ENCODE measurements at places on chromosomes 3 and 15. TPM values are rescaled to one million over a fixed set of nuclear protein-coding genes. Genes with fewer than 3 reads are reported as not detected.
A peak's percentile ranks its signal among the peaks of the same experiment; 100 is the strongest.

Gene ZNF710
- 33.0 TPM for total RNA-seq

Gene REC114
- total RNA-seq = not detected

Gene VPS18
- 29.0 TPM for total RNA-seq

Gene GPR62
- total RNA-seq = 0.40 TPM

Gene SLC15A2
- 2.1 TPM for total RNA-seq

Gene CKMT1B
- 0.73 TPM for total RNA-seq

Gene AMIGO3
- 1.3 TPM for total RNA-seq

DNA sequence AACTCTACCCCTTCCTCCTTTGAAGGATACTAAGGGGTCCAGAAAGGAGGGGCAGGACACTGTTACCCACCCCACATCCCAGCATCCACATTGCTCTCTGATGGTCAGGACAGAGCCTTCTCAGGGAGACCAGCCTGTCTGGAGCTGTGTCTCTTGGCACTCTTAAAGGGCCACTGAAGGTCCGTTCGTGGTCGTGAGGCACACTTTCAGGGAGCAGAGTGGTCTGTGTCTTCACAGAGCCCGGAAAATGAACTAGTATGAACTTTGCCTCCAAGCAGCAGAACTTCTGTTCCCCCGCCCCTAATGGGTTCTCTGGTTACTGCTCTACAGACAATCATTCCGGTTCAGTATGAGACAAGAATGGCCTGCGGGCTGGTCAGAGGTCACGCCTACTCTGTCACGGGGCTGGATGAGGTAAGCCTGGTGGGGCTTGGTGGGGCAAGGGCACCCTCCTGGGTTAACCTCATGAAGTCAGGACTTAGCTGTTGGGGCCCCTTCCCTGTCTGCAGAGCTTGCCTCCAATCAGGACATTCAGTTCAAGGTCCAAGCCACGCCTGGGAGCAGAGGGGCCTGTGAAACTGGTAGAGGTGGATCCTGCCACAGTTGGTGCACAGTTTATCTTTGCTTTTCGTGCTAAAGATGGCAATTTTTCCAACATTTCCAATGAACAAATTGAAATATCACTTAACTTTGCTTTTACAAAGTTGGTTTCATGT lies 33.2 kb downstream of the CAPN3 start:
- H3K4me1 ChIP-seq = no peaks in the 10 kb centered on the region
- H3K4me3 ChIP-seq = no peak overlapping the region
- H3K36me3 ChIP-seq = no peaks in the 10 kb centered on the region
- no peak for DNase-seq
- H3K27me3 ChIP-seq = no peaks in the 10 kb centered on the region

- no peak overlapping the region for H3K4me3 ChIP-seq
- H3K27me3 ChIP-seq = no peaks in the 10 kb centered on the region
- H3K27ac ChIP-seq = no peak overlapping the region
- no peaks in the 10 kb centered on the region for H3K36me3 ChIP-seq
Observed at GRCh38 chr3:55879901-55880331, 392.8 kb upstream of the WNT5A start.

DNA sequence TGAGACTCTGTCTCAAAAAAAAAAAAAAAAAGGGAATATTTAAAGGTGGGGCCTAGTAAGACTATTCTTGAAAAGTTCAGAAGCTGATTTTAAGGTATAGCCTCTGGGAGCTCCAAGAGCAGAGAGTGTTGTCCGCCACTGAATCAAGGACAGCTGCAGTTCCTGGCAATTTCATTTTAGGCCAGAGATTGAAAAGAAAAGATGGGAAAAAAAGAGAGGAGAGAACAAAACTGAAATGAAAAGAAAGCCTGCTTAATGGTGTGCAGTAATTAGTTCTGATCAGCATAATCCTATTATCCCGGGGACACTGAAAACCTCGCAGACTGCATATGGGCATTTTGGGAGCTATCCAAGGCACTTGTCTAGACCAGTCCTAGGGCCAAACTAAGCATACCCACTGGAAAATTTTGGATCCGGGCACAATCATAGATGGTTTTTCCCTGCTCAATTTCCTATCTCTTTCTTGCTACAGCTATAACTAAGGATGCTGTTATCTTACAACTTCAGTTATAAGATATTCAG lies 43.2 kb downstream of the EHHADH start:
- H3K27ac ChIP-seq = no peak overlapping the region
- no peaks in the 10 kb centered on the region for H3K27me3 ChIP-seq
- no peaks in the 10 kb centered on the region for H3K4me1 ChIP-seq
- peaks cover 14% of the 10 kb centered on the region for H3K36me3 ChIP-seq
- DNase-seq = no peak

DNA sequence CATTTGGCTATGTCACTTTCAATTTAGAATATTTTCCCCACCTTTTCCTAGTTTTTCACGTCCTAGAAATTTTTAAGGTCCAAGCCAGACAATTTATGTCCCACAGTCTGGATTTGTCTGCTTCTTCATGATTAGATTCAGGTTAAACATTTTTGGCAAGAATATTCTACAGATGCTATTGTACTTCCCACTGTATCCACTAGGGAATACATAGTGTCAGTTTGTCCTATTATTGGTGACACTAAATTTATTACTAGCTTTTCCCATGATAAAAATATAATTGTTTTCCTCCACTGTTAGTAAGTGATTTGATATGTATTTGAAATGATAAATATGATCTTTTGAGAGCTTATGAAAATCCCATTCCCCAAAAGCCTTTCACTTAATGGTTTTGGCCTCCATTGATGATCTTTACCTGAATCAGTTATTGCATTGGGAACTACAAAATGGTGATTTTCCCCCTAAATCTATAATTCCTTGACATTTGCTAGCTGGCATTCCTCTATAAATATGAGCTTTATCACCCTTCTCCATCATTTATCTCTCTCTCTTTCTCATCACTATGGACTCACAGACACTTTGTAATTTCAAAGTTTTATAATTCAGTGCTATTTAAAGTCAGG lies 8.3 kb downstream of the ARL14 start:
- H3K27ac ChIP-seq = no peak overlapping the region
- no peak overlapping the region for H3K4me3 ChIP-seq
- H3K4me1 ChIP-seq = no peaks in the 10 kb centered on the region
- H3K27me3 ChIP-seq = peaks cover 83% of the 10 kb centered on the region

GRCh38 chr3:146517684-146518435 lies 26.5 kb downstream of the PLSCR1 start:
- no peak overlapping the region for H3K4me3 ChIP-seq
- no peak for DNase-seq
- no peaks in the 10 kb centered on the region for H3K27me3 ChIP-seq
- peaks cover 8% of the 10 kb centered on the region for H3K4me1 ChIP-seq
- H3K36me3 ChIP-seq = peaks cover 91% of the 10 kb centered on the region

GRCh38 chr3:195748661-195749060 lies 27.9 kb downstream of the MUC20 start:
- no peak overlapping the region for H3K27ac ChIP-seq
- no peaks in the 10 kb centered on the region for H3K4me1 ChIP-seq
- H3K27me3 ChIP-seq = peaks cover 23% of the 10 kb centered on the region

DNA sequence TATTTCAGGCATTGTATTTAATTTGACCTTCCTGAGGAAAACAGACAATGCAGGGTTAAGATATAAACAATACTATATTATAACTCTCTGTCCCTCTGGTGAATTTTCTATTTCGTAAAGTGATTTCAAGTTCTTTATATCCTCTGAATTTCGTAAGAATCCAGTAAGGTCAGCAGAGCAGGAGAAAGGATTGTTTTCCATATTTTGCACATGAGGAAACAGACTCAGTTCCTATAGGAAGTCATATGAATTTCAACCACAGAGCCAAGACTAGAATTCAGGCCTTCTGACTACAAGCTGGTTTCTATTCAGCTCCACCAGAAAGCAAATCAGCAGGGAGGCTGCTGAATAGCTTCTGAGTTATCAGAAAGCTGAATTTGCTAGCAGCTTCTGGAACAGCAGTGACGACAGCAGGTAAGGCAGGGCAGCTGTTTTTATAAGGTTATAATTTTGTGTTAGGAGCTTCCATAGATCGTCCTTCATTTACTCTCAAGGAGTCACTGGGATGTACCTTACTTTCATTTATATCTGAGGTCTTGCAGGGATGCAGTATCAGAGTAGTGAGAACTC lies 11.1 kb upstream of the PLAAT1 start:
- no peak overlapping the region for H3K27ac ChIP-seq
- no peak overlapping the region for H3K4me3 ChIP-seq
- H3K4me1 ChIP-seq = peaks cover 21% of the 10 kb centered on the region
- H3K36me3 ChIP-seq = no peaks in the 10 kb centered on the region
- H3K27me3 ChIP-seq = no peaks in the 10 kb centered on the region
- no peak for DNase-seq

DNA sequence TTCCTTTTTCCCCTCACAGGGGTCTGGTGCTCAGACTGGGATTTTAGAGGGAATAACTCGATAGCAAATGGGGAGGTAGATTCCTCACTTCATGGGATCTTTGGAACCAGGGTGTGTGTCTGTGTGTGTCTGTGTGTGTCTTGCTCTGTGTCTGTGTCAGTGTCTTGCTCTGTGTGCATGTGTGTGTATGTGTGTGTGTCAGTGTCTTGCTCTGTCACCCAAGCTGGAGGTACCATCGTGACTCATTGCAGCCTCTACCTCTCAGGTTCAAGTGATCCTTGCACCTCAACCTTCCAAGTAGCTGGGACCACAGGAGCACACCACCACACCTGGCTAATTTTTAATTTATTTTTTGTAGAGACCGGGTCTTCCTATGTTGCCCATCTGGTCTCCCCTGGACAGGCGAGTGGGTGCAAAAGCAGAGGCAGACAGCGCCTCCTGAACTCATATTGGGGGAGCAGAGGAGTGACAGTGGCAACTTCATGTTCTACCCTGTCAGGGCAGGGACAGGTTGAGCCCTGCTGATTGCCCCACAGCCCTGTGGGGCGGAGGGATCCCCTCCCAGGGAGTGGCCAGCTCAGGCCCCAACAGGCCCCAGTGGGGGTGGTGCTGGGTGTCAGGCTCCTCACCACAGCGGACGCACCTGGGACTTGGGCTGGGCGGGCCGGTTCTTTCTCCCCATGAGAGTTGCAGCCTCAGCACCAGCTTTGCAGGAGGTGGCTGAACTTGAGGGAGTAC lies 10.4 kb upstream of the SEMA4B start:
- H3K27ac ChIP-seq = no peak overlapping the region
- no peaks in the 10 kb centered on the region for H3K4me1 ChIP-seq

DNA sequence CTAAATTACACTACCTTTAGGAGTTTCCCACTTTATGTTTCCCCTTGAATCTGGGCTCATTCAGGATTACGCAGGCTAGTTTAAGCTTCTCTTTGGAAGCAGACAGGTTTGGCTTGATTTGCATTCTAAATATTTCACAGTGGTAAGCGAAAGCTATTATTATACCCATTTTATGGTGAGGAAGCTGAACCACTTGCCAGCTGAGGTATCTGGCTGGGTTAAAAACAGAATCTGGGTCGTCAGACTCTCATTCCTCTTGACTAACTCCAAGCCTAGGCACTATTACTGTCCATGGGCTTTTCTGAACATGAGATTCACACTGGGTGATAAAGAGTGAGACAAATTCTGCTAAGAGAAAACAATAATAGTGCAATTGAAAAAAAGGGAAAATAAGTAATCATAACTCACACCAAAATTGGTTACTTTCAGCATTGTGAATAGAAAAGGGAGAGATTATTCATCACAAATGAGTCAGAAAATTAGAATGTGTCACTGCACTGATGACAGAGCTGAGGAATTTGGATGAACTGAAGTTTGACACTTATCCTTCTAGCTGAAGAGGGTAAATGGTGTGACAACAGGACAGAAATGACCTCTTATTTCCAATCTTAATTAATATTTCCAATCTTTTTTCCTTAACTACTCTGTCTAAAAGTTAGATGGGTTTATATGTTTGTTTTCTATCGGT lies 211.3 kb downstream of the TIGIT start:
- no peak overlapping the region for H3K27ac ChIP-seq
- H3K4me3 ChIP-seq = no peak overlapping the region
- DNase-seq = no peak
- no peaks in the 10 kb centered on the region for H3K4me1 ChIP-seq
- H3K36me3 ChIP-seq = no peaks in the 10 kb centered on the region
- H3K27me3 ChIP-seq = no peaks in the 10 kb centered on the region

DNA sequence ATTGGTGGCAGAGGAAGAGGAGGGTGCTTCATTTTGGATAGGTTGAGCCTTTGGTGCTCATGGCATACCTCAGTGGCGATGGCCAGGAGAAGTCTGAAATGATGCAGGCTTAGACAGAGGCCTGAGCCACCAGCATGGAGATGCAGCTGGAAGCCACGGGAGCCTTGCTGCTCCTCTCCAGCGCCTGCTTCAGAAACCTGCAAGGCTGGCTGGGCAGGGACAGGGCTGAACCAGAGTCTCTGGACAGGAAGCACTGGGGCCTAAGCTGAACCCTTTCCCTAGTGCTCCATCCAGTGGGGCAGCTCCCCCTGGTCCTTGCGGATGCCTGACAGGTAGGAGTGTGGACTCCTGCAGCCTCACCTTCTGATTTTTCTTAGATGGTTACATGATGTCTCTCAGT lies 36.7 kb upstream of the ADCY5 start:
- H3K4me1 ChIP-seq = no peaks in the 10 kb centered on the region
- no peaks in the 10 kb centered on the region for H3K27me3 ChIP-seq
- no peak overlapping the region for H3K27ac ChIP-seq
- no peak for DNase-seq
- no peak overlapping the region for H3K4me3 ChIP-seq

DNA sequence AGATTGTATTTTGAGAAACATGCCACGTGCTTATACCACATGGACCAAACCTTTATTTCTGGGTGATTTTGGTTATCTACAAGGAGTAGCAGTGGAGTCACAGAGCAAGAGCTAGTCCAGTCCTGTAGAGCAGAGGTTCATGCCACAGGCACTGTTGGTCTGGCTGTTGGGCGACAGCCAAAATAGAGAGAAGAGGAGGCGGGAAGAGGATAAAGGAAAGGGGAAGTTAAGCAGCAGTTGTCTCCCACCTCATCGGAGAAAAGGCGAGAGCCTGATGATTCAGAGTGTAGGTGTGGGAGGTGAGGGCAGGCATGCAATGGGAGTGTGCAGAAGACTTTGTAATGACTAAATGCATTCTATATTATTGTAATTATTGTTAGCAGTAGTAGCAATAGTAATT lies 237.5 kb upstream of the ROPN1 start:
- H3K27ac ChIP-seq = no peak overlapping the region
- no peaks in the 10 kb centered on the region for H3K36me3 ChIP-seq
- no peaks in the 10 kb centered on the region for H3K27me3 ChIP-seq
- H3K4me3 ChIP-seq = no peak overlapping the region
- no peaks in the 10 kb centered on the region for H3K4me1 ChIP-seq
- DNase-seq = no peak

GRCh38 chr3:66552846-66553245 lies 52.0 kb upstream of the LRIG1 start:
- DNase-seq = peak; percentile 68
- no peak overlapping the region for H3K27ac ChIP-seq
- H3K4me3 ChIP-seq = no peak overlapping the region
- peaks cover 6% of the 10 kb centered on the region for H3K4me1 ChIP-seq
- H3K36me3 ChIP-seq = no peaks in the 10 kb centered on the region
- H3K27me3 ChIP-seq = no peaks in the 10 kb centered on the region

GRCh38 chr3:1117843-1118473 lies 25.1 kb downstream of the CNTN6 start:
- no peak for DNase-seq
- no peaks in the 10 kb centered on the region for H3K27me3 ChIP-seq
- no peaks in the 10 kb centered on the region for H3K4me1 ChIP-seq
- H3K36me3 ChIP-seq = no peaks in the 10 kb centered on the region
- no peak overlapping the region for H3K4me3 ChIP-seq
- no peak overlapping the region for H3K27ac ChIP-seq

GRCh38 chr15:92519709-92520108 lies 126.0 kb downstream of the ST8SIA2 start:
- no peak overlapping the region for H3K4me3 ChIP-seq
- H3K27ac ChIP-seq = no peak overlapping the region
- DNase-seq = no peak
- no peaks in the 10 kb centered on the region for H3K27me3 ChIP-seq
- H3K4me1 ChIP-seq = peaks cover 2% of the 10 kb centered on the region
- no peaks in the 10 kb centered on the region for H3K36me3 ChIP-seq

- H3K27ac ChIP-seq = no peak overlapping the region
- no peaks in the 10 kb centered on the region for H3K4me1 ChIP-seq
- DNase-seq = no peak
- no peak overlapping the region for H3K4me3 ChIP-seq
- H3K36me3 ChIP-seq = no peaks in the 10 kb centered on the region
Observed at GRCh38 chr15:76566276-76566675, 229.7 kb downstream of the ISL2 start.

Data from endodermal cell (in vitro differentiated cells).